ENCODE measurements at places on chromosomes 1 and 21. TPM values are rescaled to one million over a fixed set of nuclear protein-coding genes. Genes with fewer than 3 reads are reported as not detected.

SYCP1 gene
- total RNA-seq = not detected

PDC gene
- total RNA-seq = not detected

IGFN1 gene
- total RNA-seq = 0.10 TPM

UMODL1 gene
- not detected for total RNA-seq

CD1B gene
- total RNA-seq = not detected

LCE1D gene
- total RNA-seq = not detected

SH2D2A gene
- 0.44 TPM for total RNA-seq

RHBDL2 gene
- not detected for total RNA-seq

MLLT11 gene
- 27.6 TPM for total RNA-seq

CDK18 gene
- 9.7 TPM for total RNA-seq

ETV3L gene
- total RNA-seq = not detected

IFNLR1 gene
- 0.39 TPM for total RNA-seq

HAO2 gene
- total RNA-seq = not detected

TESK2 gene
- 1.1 TPM for total RNA-seq

SELENOF gene
- total RNA-seq = 112 TPM

ANXA9 gene
- not detected for total RNA-seq

CRB1 gene
- total RNA-seq = 0.15 TPM

EFNA3 gene
- 1.5 TPM for total RNA-seq

SYPL2 gene
- total RNA-seq = not detected

LRRC41 gene
- 82.7 TPM for total RNA-seq

LCE6A gene
- not detected for total RNA-seq

RBM8A gene
- 153 TPM for total RNA-seq

NBPF9 gene
- 11.3 TPM for total RNA-seq

RGS16 gene
- total RNA-seq = 1.0 TPM

SF3B4 gene
- total RNA-seq = 20.0 TPM

UBXN11 gene
- total RNA-seq = 5.0 TPM

HCRTR1 gene
- 0.58 TPM for total RNA-seq

FCAMR gene
- total RNA-seq = not detected

RUNX1 gene
- total RNA-seq = 11.6 TPM

ESPN gene
- total RNA-seq = 0.15 TPM

AJAP1 gene
- total RNA-seq = 1.5 TPM

OR2AK2 gene
- total RNA-seq = not detected

ELAVL4 gene
- total RNA-seq = not detected
